ENCODE measurements at places on chromosomes 4 and X.
A peak's percentile ranks its signal among the peaks of the same experiment; 100 is the strongest.

GRCh38 chr4:147753047-147753446 lies 21.2 kb downstream of the ARHGAP10 start:
- no peak for DNase-seq

DNA sequence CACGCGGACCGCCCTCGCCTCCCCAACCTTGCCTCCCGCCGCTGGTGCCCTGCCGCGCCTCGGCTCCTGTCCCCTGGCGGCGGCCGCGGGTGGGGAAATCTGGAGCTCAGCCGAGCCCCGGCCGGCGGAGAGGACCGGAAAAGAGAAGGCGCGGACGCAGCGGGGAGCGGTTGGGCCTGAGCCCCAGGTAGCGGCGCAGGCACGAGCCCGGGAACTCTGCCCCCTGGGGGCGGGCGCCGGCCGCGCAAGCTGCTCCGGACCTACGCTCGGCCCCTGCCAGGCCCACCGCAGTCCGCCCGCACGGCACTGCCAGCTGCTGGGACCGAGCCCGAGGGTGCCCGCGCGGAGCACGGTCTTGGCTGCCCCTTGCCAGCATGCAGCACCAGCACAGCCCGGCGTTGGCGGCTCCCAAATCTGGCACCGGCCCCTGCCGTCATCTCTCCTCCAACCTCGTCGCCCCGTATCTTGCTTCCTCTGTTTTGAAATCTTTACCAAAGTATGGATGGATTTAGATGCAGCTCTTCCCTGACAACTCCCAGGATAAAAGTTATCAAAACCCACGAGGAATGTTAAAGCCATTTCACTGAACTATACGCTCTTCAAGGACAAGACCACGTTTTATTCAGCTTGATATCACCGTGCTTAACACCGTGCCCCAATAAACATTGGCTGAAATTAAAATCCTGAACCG lies at the start of gene PRSS12:
Gene PRSS12 (minus strand): TSS at position 161 of the 691 bp plus-strand sequence. CDS start 283 bp downstream, outside the sequence.
- peak; percentile 8 for DNase-seq

GRCh38 chrX:14825851-14826250 lies 47.0 kb downstream of the FANCB start:
- no peak for DNase-seq

- no peak for DNase-seq
These were observed 72.0 kb downstream of the NEXMIF start for GRCh38 chrX:74853255-74853654.

GRCh38 chr4:34417160-34417559 lies 1827.2 kb downstream of the ARAP2 start:
- no peak for DNase-seq

DNA sequence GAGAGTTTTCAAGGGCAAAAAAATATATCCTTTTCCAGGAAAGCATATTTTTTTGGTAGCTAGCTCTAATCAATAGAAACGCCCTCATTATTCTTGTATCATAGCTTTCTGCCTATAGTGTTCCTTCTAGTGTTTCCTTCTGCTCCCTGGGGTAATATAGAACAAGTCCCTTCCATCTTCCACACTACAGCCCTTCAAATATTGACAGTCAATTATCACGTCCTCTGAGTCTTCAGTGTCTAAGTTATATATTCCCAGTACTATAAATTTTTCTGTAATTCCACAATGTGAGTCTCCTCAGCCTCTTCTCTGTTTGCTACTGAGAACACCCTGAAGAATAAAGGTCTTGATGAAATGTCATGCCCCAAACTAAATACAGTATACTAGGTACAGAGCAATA lies 1088.0 kb upstream of the PCDH7 start:
- DNase-seq, result no peak

GRCh38 chr4:110621839-110622751 lies 782 bp downstream of the PITX2 start:
- no peak for DNase-seq

GRCh38 chr4:158904815-158905214 lies 136.0 kb downstream of the FNIP2 start:
- DNase-seq, result no peak

DNA sequence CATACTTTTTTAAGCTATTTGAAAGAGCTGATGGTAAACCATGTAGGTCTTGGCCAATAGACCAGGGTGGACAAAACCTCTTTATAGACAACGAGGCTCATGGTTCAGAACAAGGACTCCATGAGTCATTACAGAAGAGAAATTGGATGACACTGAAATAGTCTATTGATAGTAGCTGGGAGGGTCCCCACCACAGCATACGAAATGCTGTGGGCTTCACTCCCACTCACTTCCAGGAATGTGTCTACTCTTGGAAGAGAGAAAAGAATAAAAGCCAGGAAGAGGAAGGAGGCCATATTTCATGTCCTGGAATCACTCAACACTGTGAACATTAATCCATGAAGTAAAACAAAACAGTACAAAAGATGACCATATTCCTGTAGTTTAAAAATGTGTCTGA lies 82.3 kb upstream of the MXRA5 start:
- no peak for DNase-seq

- DNase-seq, result no peak
These were observed 223.2 kb upstream of the CTSO start for GRCh38 chr4:156176896-156177295.

- no peak for DNase-seq
These were observed 54.5 kb upstream of the C1QTNF7 start for GRCh38 chr4:15373363-15373762.

DNA sequence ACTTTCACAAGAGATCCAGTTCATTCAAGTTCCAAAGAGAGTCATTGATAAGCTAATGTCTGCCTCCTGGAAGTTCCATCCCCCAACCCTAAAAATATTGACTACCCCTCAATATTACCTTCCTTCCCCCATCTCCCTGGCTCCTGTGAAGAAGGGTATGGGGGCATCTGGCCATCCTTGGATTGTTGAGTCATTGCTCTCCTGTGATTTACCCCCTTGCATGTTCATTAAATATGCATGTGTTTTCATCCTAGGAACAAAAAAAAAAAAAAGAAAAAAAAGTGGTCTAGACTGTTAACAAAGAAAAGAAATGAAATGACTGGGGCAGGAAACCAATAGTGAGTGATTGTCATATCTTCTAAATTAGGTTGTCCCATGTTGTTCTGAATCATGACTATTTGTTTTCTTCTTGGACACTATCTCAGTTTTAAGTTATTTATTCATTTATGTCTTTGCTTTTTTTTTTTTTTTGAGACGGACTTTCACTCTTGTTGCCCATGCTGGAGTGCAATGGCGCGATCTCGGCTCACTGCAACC lies 51.9 kb upstream of the HUWE1 start:
- DNase-seq, result no peak

GRCh38 chr4:42594888-42595287 lies 62.0 kb downstream of the ATP8A1 start:
- DNase-seq, result no peak

GRCh38 chrX:136899221-136899620 lies 18.7 kb upstream of the RBMX start:
- no peak for DNase-seq

DNA sequence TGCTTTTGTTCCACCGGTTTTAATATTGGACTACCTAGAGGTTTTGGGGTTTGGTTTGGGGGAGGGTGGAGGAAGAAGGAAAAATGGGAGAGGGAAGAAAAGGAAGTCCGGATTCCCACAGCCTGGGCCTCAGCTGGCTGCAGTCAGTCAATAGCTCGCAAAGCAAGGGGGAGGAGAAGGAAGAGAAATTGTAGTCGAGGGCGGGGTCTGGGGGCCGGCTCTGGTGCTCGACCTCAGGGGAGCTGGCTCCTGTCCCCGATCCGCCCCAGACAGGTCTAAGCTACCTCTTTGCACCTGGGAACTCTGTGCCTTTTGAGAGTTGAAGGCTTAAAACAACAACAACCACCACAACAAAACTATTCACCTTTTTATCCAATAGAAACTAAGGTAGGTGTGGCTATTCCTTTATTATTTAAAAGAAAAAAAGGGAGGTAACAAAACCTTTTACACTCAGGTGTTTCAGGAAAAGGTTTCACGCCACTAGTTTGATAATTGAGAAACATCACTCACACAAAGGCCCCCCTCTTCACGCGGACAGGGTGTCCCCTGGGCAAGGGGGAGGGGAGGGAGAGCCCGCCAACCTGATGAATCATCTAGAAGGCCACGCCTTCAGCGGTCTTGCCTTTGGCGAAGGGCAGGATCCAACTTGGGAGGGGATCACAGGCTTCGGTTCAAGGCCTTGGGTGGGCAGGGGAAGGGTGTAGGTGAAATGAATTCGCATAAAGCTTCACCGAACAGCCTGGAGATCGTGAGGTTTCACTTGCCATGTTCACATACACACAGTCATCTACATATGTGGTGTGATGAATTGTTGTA lies 1.6 kb upstream of the LNX1 start:
- DNase-seq, result no peak

DNA sequence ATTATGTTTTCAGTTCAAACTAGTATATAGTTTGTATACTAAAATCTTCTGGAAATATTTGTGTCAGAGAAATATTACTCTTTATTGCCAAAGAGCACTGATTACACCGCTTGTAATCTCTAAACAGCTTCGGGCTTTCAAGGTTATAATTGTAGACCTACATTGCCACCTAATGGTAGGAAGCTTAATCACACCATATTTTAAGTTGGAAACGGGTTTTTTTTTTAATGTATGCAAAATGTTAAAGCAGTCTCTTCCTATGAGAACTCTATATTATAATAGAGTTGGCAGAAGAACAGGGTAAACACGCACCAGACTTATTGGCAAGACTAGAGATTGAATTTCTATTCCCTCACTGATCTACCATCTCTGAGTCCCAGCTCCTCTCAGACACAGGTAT lies 19.5 kb upstream of the NFXL1 start:
- no peak for DNase-seq

DNA sequence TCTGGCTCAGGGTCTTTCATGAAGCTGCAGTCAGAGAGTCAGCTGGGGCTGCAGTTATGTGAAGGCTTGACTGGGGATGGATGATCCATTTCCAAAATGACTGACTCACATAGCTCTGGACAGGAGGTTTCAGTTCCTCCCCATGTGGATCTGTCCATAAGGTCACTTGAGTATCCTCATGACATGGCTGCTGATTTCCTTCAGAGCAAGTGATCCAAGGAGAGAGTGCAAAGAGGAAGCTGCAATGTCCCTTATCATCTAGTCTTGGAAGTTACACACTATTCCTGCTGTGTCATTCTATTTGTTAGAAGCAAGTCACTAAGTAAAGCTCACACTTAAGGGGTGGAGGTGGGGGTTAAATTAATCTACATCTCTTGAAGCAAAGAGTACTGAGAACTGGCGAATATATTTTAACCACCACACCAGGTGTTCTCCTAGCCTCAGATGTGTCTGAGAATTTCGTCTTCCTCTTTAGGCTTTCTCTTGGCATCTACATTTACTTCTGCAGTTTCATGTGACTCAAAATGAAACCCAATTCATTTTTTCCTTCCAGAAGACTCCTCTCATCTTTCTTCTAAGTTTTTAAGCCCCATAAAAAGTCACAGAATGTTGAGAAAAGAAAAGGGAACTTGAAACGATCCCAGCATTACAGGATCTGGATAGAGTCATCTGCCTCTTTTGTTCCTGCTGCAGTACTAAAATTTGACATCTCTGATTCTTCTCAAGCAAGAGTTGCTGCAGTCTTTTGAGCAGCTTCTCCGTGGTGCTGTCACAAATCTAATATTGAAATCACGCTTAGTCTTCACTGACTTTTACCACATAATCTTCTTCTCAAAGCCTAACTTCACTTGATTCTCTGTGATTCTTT lies 3.8 kb upstream of the GRPR start:
- no peak for DNase-seq

- DNase-seq, result no peak
These were observed 60.7 kb upstream of the ASB12 start for GRCh38 chrX:64291123-64291522.

DNA sequence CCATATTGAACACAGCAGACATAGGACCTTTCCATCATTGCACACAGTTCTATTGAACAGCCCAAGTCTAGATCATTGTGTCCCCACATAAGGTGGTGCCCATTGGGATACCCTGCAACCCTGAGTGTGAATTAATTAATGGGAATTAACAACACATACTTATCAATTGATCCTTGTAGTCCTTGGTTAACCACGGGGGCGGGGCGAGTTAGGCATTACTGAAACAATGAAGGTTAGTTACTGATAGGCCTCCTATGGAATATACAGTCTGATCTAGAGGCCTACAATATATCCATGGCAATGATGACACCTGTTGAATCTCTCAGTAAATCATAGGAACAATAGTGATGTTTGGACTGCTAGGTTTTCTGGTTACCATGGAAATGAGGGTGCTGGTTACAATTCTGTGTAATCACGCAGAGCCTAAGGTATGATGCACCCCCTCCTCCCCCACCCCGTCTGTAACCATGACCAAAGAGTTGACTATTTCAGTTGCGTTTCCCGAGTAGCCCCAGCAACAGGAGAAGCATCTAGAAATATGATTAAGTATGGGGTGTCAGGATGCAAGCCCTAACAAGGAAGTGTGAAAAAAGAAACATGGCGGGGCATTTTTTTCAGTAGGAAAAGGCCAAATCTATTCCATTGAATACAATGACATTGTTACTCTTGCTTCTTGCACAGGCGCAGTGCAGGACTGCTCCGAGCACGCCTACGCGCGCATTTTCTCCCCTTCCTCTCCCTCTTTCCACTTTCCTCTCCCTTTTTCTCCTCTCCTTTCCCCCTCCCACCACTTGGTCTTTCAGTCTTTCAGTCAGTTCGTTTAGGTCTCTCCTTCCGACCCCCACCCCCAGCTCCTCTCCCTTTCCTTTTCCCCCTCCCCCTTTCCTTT lies 677 bp upstream of the NONO start:
- peak; percentile 53 for DNase-seq

GRCh38 chr4:109321232-109321631 lies 18.8 kb upstream of the COL25A1 start:
- no peak for DNase-seq
